ENCODE measurements at places on chromosomes 4 and X.

DNA sequence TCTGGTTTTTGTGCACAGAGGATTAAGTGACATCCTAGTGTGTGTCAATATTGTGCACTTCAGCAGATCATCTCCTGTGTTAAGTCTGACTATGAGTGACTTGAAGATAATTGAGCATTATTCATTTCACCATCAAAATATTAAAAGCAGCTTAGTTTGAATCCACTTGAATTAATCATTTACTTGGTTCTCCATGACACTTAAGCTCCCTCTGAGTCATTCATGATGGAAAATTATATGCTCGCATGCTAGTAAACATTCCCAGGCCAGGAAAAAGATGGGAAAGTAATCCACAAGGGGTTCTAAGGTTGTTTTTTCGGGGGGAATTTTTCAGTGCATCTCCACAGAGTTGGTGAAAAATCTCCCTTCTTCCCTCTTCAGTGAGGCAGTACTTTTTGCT, 97.2 kb upstream of the EOLA2 start:
- DNase-seq, result no peak

- no peak for DNase-seq
These were observed 130.0 kb upstream of the STX18 start for GRCh38 chr4:4671774-4672349.

- no peak for DNase-seq
These were observed 111.4 kb downstream of the NYX start for GRCh38 chrX:41558531-41558930.

DNA sequence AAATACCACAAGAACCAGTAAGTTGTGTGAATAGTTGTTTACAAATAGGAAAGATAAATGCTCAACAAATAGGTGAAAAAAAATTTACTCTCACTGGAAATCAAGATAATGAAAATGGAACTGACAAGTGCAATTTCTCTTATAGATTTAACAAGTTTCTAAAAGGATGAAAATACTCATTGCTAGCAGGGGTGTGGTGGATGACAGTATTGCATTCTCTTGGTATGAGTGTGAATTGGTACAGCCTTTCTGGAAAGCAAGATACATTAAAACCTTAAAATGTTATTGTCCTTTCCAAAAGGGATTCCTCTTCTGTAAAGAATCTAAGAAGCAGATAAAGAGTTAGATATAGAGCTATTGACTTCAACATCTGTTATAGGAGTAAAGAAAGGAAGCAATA, 240.0 kb upstream of the RPS6KA3 start:
- DNase-seq, result no peak

DNA sequence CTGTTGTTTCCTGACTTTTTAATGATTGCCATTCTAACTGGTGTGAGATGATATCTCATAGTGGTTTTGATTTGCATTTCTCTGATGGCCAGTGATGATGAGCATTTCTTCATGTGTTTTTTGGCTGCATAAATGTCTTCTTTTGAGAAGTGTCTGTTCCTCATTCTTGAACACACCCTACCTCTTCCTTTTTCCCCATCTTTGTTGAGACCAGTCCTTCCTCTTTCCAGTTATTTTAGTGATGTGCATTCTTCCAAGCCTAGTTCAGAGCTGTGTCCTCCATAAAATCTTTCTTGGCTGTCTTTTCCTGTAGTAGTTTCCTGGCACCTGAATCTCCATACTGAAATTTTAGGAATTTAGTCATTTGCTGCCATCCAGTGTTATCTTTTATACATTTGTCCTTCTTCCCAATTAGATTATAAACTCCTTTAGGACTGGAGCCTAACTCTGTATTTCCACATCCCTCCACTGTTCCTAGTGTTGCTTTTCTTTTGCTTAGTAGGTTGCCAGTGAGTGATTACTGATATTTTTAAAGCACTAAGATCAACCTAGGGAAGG, 11.4 kb downstream of the FHIP1A start:
- no peak for DNase-seq

DNA sequence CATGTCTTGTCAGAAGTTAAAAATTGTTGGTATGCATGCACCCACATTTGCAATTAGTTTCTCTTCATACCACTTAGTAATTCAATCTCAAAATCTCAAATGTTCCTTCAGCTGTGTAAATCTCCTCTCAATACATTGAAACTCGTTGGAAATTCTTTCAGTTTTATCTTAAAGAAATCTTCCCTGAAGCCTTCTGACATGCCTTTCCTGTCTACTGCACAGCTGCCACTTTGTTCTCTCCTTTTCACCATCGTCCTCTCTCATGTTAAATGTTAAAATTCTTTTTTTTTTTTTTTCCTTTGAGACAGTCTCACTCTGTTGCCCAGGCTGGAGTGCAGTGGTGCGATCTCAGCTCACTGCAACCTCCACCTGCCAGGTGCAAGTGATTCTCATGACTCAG, 30.9 kb downstream of the MCUB start:
- no peak for DNase-seq

DNA sequence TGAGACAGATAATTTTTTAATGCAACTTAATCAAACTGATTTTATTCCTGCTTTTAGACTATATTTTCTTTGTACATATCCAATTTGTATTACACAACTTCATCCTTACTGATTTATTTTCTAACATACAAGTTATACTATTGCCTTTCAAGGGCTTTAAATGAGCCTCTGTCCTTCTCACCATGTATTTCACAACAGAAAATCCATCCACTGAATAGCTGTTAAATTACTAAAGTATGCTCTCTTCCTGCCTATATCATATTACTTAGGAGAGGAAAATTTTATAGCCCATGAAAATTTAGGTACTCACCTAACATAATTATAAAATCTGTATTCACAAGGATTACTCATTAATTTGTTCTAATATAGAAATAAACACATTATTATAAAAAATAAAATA, 528.6 kb downstream of the ANKRD50 start:
- DNase-seq, result no peak

DNA sequence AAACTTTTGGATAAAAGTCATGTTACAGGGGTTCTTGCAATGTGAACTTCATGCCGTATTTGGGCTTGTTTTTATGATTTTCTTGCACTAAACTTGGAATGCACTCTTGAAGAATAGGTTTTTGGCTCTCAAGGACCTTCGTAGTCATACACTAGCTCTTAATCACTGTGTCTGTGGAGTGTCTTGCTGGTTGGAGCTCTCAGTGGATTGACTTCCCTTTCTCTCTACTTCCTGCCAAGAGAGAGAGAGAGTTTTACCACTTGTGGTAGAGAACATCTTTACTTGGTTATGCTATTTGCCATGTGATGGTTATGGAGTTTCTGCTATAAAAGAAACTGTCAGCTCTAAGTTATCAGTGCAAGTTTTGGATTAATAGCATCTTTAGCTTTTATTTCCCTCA, 112.4 kb downstream of the BMPR1B start:
- no peak for DNase-seq

DNA sequence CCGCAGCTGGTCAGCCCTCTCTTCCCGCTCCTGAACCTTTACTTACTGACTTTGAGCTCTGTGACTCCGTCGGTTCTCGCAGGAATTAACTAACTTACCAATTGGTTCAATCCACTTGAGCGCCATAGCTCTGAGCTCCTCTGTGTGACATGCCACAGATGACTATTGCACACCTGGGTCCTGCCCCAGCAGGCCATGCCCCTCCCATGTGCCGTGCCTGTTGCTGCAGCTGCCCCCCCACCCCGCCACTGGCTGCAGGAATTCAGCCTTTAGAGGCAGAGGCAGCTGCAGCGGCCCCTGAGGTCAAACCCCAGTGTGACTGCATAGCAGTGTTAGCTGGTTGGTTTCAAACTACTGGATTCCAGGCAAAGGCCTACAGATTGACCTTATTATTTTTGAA, 70.6 kb downstream of the MTMR1 start:
- DNase-seq, result no peak

DNA sequence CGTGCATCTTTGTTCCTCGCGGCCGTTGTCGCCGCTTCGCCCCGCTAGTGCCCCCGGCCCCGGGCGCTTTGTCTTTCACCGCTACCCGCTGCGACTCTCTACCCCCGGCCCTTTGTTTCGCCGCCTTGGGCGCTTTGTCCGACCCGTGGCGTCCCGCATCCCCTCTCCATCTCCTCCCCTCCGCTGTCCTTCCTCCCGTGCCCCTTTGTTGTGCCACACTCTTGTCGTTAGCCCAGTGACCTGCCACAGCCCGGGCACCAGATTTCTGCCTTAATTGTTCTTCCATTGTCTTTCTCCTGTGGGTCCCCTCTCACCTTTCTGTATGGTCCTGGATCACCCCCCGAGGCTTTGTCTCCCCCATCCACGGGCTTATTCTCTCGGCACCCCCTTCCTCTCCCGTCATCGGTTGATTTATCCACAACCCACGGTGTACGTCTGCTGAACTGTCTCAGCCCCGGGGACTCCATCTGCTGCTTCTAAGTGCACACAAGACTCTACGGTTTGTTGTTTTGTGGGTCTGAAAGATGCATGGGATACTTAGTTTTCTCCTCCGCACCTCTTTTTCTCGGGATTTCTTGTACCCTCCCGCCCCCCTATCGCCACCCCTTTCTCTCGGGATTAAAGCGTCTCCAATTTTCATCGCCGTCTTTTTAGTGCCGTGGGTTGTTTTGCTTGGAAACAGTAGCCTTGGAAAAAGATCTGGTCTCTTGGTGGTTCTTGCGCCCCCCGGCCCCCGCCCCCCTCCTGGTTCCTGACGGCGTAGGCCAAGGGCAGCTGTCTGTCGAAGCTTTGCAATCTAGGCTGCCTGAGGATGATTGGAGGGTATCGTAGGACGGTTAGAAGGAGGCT, 783 bp downstream of the RBPJ start:
- DNase-seq, result peak; percentile 70

DNA sequence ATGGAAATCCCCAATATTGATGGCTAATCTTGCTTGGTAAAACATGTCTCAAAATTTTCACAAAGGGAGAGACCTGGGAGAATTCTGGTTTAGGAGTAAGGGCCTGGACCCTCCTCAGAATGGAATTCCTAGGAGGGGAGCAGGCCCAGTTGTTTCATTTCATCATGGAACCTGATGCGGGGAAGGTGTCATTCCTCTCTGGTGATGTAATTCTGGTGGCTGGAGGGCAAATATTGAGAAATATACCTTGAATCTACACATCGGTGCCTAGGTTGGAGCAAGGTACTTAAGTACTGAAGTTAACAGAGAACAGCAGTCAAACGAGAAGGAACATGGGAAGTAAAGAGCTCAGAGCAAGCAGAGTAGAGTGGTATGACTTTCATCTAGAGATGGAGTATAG, 23.2 kb upstream of the CCSER1 start:
- DNase-seq, result no peak

GRCh38 chrX:43559644-43560043, 96.5 kb upstream of the MAOA start:
- no peak for DNase-seq

DNA sequence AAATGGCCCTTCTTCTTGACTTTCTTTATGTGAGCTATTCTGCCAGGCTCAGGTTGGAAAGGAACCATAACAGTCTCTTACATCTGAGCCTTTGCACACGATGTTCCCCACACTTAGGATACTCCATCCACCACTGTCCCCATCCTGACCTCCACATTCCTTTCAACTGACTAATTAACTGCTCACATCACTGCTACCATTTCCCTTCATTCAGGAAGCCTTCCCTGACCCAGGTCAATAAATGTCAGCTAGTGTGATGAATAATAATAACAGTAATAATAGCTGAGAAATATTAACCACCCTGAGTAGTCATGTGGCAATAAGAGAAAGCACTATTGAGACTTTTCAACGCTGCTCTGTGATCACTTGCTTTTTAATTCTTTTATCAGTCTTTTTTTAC, 291.7 kb downstream of the KCNIP4 start:
- DNase-seq, result no peak

DNA sequence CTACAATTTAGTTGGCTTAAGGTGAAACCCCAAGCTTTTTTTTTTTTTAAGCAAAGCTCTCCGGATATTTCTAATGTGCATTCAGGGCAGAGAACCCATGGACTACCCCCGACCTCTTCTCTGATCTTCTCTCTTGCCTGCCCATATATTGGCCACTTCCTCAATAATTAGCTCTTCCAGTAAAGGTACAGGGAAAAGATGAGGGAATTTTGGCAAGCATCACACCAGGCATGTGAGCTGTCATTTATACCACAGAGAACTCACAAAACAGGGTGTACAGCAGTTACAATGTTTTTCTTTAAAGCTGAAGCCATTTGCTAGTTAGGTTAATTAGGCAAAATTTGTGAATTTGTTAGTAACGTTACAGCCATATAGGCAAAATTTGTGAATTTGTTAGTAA, 73.3 kb downstream of the GAB1 start:
- no peak for DNase-seq

GRCh38 chr4:138410266-138410665, 168.1 kb upstream of the SLC7A11 start:
- DNase-seq, result peak; percentile 21

Measured in right cardiac atrium (tissue), 5 donors.